Anterior cingulate cortex (tissue), 58 donors: ENCODE measurements at places on chromosomes 16 and 17.

DNA sequence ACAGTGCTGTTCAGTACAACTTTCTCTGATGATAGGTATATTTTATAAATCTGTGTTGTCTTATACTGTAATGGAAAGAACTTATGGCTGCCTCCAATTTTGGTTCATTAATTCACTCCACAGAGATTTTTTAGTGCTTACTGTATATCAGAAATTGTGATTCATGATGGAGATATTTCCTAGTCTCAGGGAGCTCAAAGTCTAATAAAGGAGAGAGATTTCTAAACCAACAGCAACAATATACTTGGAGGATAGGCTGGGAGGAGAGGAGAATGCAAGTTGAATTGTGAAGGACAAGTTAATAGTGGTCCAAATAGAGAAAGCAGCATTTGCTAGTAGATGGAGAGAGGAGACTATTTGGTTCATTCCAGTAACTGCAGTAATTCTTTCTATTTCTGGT is 63.5 kb downstream of the TANC2 start:
- DNase-seq = no peak

GRCh38 chr17:27247071-27247957 is 46.6 kb upstream of the WSB1 start:
- no peak for DNase-seq

DNA sequence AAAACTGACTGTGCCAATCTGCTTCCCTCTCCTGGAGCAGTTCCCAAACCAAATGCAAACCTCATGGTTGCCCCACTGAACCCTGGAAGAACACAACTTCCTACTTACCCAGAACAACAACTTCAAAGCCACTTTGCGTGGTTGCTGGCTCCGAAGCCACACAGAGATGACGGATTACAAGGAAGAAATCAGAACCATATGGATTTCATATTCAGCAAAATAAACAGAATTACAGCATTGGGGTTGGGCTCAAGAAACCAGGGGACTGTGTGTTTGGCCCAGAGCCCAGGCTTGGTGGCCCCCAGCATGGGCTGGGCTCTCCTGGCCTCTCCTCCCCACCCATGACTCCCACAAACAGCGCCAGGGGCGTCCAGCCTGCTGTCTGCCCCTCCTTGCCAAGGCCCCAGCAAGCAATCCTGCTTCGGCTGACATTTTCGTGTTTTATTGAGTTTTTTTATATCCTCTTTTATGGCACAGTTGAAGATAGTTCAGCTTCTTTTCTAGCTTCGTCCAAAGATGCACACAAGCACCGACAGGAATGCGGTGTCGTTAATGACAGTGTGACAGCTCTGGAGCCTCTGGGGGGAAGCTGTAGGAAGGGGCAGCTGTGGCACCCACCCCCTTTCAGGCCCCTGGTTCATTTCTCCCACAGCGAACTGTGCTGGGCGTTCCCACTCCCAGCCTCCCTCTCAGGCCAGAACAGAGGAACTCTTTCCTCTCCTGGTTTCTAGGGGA is 137.1 kb downstream of the GAS7 start:
- DNase-seq = no peak

DNA sequence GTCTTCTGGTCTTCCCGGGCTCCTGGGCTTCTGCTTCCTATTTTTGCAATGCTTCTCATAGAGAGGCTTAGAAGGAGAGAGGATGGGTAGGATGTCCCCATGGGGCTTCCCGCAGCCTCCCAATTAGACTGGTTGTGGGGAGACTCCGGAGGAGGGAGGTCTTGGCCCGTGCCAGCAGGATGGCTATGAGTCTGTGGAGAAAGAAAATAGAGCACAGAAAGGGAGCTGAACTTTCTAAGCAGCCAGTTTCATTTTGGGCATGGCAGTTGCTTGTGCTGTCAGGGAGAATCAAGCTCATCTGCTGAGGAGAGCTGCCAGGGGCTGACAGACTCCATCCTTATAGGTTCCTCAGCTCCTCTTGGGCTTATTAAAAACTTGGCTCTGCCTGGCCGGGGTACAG is 204.0 kb downstream of the SHISA9 start:
- DNase-seq = no peak

DNA sequence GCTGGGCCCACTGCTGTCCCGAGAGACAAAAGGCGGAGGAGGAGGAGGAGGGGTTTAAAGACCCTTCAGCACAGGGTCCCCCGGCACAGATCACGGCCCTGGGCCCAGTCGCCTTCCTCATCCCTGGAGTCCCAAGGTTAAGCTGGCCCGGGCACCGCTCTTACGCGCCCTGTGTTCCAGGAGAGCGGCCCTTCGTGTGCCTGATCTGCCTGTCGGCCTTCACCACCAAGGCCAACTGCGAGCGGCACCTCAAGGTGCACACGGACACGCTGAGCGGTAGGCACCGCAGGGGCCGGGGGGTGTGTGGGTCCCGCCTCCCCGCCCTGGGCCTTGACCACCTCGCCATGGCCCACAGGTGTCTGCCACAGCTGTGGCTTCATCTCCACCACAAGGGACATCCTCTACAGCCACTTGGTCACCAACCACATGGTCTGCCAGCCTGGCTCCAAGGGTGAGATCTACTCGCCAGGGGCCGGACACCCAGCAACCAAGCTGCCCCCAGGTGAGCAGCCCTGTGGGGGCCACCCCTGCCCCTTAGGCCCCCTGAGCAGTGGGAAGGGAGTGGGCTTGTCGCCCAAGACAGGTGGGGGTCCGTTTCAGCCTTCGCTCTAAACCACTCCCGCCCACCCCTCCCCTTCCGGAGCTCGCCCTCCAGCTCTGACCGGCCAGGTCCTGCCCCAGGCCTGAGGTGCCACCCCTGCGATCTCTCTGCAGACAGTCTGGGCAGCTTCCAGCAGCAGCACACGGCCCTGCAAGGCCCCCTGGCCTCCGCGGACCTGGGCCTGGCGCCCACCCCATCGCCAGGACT is 37.6 kb upstream of the ZC3H18 start:
- no peak for DNase-seq

- DNase-seq = no peak
Measured at GRCh38 chr16:11145173-11145818, 110.7 kb downstream of the SOCS1 start.

DNA sequence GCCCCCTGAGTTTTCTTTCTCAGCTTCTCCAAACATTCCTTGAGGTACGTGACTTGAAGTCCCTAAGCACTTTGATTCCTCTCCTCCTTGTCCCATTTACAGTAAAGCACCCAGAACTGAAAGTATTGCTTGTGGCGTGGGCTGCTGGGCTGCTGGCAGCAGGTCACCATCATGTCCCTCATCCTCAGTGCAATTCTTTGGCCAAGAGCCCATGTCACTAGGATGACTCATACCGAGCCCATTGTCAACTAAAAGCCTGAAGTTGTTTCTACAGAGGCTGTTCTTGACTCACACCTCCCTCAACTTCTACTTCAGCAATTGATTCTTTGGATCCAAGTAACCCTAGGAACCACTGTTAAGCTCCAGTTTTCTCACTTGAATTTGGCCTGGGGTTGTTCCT is 54.3 kb downstream of the KPNA2 start:
- no peak for DNase-seq

- DNase-seq = peak; percentile 77
Measured at GRCh38 chr16:31700530-31701388, 172.8 kb upstream of the ZNF267 start.

- DNase-seq = no peak
Measured at GRCh38 chr17:73480740-73481139, 163.5 kb downstream of the SDK2 start.

GRCh38 chr16:8956265-8957062 is 7.2 kb downstream of the USP7 start:
- DNase-seq = no peak

- no peak for DNase-seq
Measured at GRCh38 chr17:70552230-70552981, 383.1 kb downstream of the KCNJ2 start.

- DNase-seq = no peak
Measured at GRCh38 chr16:85862476-85863383, 36.2 kb upstream of the IRF8 start.

DNA sequence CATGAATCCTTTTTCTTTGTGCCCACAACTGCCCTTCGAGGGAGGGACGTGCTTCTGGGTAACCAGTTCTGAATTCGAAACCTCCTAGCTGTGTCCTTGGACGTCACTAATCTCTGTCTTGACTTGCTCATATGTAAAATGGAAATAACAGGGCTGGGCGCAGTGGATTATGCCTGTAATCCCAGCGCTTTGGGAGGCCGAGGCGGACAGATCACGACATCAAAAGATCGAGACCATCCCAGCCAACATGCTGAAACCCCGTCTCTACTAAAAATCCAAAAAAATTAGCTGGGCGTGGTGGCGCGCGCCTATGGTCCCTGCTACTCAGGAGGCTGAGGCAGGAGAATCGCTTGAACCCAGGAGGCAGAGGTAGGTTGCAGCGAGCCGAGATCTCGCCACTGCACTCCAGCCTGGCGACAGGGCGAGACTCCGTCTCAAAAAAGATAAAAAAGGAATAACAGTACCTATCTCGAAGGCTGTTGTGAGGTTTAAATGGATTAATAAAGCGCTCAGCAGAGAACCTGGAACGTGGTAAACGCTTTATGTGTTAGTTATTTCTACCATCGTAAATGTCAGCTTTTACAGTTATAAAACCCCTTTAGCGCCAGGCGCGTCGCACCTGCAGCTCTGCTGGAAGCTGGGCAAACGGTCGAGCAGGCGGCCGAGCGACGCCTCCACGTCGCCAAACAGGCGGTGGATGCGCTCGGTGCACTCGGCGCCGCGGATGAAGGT is 641 bp downstream of the COG8 start:
- DNase-seq = no peak

DNA sequence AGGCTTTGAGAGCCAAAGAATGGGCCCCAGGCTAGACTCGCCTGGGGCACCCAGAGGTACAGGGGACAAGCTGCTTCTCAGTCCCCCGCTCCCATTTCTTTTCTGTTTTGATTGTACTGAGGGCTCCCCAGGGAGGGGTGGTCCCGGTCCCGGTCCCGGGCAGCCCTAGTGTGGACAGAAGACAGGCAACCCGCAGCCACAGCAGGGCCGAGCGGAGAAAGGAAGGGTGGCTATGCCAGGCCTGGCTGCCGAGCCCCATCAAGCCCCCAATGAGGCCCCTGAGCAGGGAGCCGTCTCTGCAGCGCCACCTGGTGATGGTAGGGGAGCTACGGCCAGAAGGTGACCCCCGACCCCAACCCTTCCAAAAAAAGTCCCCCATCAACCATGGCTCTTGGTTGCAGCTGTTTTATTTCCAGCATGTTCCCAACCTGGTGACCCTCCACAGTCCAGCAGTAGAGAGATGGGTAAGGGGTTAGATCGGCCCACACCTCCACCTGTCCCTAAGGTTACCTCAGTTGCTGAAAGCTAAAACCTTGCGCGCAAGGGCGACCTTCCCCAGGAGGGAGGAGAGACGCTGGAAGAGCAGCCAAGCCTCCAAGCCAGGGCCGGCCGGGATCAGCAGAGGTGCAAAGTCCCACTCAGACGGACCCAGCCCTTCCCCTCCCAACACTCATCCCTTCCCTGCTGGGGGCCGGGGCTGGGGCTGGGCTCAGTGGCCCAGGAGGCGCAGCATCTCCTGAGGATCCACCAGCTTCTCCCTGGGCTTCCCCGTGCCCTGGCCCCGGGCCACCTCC is 2.6 kb upstream of the GRIN2C start:
- peak; percentile 44 for DNase-seq

- DNase-seq = peak; percentile 26
Measured at GRCh38 chr17:68595986-68596385, 5.2 kb downstream of the FAM20A start.

DNA sequence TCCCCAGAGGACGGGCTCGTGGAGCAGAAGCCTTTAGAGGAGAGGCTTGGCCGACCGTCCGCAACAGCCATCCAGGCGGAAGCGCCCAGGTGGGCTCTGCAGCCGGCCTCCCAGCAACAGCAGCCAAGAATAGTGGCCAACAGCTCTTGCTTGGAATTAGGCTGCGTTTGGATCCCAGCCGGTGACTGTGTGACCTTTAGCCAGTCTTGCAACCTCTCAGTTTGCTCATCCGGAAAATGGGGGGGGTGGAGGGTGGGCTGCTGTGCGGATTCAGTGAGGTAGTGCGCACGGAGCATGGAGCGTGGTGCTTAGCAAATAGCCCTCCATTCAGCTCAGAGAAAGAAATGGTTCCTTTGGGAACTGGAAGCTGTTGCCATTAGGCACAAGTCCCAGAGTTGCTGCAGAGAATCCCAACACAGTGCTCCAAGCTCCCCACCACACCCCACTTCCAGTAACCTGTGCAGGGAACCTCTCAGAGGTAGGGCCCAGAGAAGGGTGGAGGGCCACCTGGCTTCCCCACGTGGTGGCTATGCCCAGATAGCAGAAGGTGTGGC is 46.7 kb downstream of the RTN4RL1 start:
- no peak for DNase-seq

- no peak for DNase-seq
Measured at GRCh38 chr16:24088767-24089166, 167.4 kb upstream of the CACNG3 start.

DNA sequence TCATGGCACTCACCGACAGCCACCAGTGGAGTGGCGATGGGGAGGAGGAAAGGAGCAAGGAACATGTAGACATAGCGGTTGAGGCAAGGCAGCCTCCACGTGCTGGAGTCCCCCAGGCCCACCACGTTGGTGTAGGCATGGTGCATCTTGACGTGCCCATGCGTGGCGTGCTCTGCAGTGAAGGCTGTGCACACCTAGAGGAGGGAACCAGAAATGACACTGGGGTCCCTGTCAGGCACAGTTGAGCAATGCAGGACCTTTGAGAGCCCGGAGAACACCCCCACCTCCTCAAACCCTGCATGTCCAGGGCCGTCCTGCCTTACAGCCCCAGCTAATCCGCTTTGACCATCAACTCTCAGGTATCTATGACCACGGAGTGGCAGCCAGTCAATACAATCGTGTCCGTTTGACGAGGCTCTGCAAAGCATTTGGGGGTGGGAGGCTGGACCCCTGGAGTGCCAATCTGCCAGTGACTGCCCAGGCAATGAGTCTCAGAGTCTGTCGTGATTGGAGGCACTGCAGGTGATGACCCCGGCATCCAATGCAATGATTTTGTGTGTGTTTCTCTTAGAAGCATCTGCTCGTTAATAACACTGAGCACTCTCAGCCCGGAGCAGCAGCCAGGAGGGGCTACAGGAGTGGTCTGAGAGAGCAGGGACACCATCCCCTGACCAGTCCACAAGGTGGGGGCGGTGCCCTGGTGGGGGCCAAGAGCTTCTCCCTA is 9.9 kb upstream of the FDXR start:
- DNase-seq = no peak

DNA sequence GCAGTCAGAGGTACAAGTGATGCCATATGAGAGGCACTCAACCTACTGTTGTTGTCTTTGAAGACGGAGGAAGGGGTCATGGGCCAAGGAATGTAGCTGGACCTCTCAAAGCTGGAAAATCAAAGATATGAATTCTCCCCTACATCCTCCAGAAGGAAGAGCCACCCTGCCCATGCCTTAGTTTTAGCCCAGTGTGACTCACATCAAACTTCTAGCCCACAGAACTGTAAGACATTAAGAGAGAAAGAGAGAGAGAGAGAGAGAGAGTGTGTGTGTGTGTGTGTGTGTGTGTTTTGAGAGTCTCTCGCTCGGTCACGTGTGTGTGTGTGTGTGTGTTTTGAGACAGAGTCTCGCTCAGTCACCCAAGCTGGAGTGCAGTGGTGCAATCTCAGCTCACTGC is 87.1 kb downstream of the STX8 start:
- no peak for DNase-seq
